Right renal pelvis (tissue), 4 donors: ENCODE measurements at places on chromosomes 12 and 14.

- DNase-seq = no peak
Measured at GRCh38 chr12:50132505-50133135, 20.6 kb downstream of the COX14 start.

- no peak for DNase-seq
Measured at GRCh38 chr12:38175538-38175937, 141.0 kb upstream of the ALG10B start.

- DNase-seq = no peak
Measured at GRCh38 chr12:31527083-31527482, 63.9 kb downstream of the DENND5B start.

- DNase-seq = no peak
Measured at GRCh38 chr14:95920769-95921438, 44.3 kb downstream of the TUNAR start.

GRCh38 chr12:110670161-110670701 lies 18.7 kb downstream of the HVCN1 start:
- DNase-seq = no peak

- DNase-seq = no peak
Measured at GRCh38 chr12:96436366-96437170, 36.3 kb upstream of the CDK17 start.

GRCh38 chr14:64983439-64984310 lies 3.0 kb upstream of the FNTB start:
- no peak for DNase-seq

DNA sequence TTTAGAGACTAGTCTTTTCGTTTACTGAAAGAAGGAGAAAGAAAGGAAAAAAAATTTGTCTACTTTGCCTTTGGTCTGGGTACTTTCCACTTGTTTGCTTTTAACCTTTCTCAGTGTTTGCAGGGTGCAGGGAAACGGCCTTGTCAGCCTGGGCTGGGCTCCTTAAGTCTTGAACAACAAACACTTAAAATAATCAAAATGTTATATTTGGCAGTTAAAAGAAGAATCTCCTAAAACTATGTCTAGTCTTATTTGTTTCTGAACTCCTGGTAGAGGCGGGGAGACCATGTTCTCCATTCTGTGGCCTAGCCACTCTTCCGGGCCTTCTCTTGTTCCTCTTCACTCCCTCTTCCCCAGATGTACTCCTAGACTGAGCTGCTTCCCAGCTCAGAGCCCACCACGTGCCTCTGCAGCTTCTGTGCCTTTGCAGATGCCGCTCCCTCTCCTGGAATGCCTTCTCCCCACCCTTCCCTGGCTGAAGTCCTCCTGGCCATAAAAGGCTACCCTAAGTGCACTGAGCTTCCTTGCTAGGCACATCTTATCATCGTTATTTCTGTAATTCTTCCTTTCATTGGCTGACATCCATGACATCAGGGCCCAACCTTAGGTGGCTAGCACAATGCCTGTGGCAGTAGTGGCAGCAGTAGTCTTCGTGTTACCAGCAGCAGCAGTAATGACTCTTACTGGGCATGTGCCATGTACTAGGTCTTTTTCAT lies 432.9 kb downstream of the ZFP36L1 start:
- no peak for DNase-seq

- no peak for DNase-seq
Measured at GRCh38 chr12:93702707-93703315, 25.6 kb downstream of the CRADD start.
